ENCODE measurements at places on chromosomes 12 and 14. TPM values are rescaled to one million over a fixed set of nuclear protein-coding genes. Genes with fewer than 3 reads are reported as not detected.

DNA sequence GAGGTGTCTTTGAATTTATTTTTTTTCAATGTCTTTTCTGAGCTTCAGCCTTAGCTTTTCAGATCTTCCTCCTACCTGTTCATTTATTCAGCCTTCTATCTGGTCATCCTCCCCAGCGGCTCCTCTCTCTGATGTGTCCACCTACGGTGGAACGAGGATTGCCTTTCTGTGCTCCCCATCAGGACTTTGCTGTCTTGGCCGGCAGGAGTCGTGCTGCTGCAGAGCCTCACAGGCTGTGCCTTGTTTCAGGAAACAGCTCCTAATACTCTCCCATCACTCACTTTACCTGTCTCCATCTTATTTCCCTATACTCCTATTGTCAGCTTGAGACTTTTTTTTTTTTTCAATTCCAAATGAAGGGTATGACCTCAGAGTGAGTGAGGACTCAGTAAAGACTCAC is 76.9 kb downstream of the KICS2 start:
- DNase-seq: no peak

The DHRS2 gene
- 19.0 TPM for total RNA-seq

DNA sequence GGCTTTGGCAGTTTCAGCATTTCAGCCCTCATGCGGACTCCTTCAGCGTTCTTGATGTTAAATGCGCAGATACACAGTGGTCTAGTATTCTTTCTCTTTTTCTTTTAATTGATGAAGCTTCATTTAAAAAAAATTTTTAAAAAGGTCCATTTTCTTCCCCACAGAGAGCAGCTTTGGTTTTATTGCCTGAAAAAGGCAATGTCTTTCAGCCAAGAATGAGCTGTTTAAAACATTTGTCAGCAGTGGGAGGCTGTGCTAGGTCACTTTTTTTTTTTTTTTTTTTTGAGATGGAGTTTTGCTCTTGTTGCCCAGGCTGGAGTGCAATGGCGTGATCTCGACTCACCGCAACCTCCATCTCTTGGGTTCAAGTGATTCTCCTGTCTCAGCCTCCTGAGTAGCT is 13.5 kb downstream of the KMT5A start:
- DNase-seq: no peak

GRCh38 chr14:20631023-20631879 is 10.2 kb downstream of the OR6S1 start:
- DNase-seq: peak; percentile 85

DNA sequence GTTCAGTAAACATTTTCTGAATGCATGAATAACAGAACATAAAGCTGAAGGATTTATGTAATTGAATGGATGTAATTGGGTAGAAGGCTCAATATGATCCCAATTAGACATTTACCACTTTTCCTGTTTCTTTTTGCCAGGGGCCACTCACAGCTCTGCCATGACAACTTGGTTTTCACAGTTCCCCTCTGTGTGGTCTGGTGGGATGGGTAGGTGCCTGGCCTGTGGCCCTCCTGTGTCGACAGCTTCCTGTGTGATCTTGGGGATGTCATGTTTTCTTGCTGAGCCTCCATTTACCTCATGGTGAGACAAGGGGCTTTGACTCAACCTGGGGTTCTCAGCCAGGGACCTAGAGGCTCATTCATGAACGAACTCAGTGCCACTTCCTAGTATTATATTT is 12.6 kb upstream of the SERPINA10 start:
- no peak for DNase-seq

GRCh38 chr12:92570056-92570753 is 132.6 kb upstream of the PLEKHG7 start:
- peak; percentile 71 for DNase-seq

DNA sequence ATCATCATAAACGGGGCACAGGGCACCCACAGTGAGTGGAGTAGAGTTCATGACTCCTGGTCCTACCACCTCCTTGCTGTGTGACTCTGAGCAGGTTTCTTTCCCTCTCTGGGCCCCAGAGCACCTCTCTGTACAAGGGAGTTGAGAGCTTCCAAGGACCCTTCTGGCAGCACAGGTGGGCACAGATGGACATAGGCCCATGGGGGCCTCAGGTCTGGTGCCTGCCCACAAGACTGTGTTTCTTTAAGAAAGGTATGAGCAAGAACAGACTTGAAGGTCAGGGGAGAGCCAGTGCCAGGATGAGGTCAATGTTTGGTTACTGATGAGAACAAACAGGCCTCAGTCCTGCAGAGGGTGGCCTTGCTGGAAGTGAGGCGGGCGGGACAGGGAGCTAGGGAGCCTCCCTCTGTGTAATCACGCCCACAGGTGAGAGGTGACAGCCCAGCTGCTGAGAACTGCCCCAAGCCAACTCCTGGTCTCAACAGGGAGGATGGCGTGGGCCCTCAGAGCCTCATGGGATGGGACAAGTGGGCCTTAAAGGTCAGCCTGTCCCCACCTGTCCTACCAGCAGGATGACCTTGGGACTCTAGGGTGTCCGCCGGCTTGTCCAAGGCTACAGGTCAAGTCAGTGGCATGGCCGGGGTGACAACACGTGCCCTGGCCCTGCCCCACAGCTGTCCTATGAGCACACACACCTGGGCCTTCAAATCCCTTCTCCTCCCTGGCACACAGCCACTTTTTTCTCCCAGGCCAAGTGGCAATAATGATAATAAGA is 49.1 kb downstream of the CCDC85C start:
- no peak for DNase-seq

The DCN gene
- 612 TPM for total RNA-seq

DNA sequence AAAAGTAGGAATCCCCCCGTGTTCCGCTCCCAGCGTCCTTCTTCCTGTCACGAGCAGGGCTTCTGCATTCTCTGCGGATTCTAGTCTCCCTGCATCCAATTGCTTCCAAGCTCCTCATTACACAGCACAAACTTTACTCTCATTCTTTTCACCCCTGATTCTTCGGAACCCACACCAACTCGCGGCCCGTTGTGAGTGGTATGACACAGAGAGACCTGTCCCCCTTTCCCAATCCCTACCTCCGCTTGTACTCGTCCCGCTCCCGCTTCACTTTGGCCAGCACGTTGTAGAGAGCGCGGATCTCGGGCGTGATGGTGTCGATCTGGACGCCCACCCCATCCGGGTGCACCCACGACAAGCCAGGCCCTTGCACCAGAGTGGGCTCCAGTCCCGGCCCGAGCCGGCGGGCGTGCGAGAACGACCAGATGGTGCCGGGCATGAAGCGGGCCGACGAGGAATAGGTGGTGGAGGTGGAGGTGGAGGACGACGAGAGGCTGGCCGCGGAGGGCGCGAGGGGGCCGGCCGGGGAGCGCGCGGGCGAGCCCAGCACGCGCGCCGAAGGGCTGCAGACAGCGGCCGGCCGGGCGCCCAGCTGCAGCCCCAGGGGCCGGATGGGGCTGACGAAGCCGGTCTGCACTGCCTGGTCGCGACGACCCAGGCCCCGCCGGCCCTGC is 687 bp downstream of the IFFO1 start:
- peak; percentile 63 for DNase-seq

The MDP1 gene
- 30.7 TPM for total RNA-seq

DNA sequence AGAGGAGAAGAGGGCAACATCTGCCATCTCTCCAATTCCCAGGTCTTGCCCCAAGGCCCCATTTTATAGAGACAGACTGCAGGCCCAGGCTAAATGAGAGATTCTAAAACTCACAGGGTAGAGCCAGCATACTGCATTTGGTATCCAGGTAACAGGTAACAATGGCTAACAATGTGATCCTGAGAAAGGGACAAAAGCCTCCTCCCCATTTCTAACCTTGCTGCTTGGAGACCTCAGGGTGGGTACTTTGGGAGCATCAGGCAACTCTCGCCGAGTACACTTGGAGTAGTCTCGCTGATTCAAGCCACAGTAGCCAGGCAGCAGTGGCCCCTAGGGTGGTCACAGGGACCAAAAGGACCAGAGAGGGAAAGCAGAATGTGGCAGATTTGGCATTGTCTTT is 162.6 kb upstream of the PLEKHA5 start:
- no peak for DNase-seq

DNA sequence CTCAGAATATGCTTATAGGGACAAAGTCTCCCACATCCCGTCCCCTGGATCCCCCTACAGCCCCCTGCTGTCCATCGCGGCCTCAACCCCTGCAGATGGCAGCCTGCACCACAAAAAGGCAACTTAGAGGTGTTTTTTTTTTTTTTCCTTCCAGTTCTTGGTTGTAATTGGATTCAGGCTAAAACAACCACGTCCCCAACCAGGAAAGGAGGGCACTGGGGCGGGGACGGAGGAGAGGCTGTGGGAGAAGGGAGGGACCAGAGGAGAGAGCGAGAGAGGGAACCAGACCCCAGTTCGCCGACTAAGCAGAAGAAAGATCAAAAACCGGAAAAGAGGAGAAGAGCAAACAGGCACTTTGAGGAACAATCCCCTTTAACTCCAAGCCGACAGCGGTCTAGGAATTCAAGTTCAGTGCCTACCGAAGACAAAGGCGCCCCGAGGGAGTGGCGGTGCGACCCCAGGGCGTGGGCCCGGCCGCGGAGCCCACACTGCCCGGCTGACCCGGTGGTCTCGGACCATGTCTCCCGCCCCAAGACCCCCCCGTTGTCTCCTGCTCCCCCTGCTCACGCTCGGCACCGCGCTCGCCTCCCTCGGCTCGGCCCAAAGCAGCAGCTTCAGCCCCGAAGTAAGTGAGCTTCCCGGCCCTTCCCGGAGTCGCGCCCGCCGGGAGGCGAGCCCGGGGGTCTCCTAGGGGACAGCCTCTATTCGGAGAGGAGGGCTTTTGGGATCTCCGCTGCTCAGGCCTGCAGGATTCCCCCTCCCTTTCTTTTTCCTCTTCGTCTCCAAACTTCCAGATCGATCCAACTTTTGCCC is at the start of gene MMP14:
MMP14 (plus strand) TSS at position 285 of the 813 bp plus-strand sequence; CDS start at position 518, 233 bp downstream.
- DNase-seq: no peak

DNA sequence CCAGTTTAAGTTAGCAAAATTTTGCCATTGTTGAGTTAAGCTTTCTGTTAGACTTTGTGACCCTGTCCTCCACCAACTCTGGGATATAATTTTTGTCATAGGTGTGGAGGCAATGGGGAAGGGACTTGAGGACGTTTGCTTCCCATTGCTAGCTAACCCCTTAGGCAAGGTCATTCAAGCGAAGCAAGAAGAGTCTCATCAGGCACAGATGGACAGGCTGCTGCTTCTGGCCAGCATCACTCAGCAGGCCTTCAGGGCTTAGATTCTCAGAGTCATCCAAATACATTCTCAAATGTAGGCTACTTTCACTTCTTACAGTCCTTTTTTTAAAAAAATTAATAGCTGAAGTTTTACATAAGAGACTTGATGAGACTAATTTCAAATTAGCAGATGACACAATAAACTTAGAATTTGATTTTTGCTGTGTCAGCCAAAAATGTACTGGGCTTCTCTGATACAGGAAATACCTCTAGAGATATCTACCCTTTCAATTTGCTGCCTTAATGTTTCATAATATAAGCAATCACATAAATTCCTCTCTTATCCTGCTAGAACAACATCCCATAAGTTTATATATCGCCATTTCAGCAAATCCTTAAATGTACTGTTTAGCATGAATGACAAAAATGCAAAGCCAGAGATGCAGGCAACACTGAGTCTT is 875.2 kb downstream of the FLRT2 start:
- no peak for DNase-seq

The TOMM20L gene
- total RNA-seq: not detected

The CD69 gene
- 0.22 TPM for total RNA-seq

GRCh38 chr12:104654665-104655609 is 198.2 kb downstream of the CHST11 start:
- DNase-seq: no peak

DNA sequence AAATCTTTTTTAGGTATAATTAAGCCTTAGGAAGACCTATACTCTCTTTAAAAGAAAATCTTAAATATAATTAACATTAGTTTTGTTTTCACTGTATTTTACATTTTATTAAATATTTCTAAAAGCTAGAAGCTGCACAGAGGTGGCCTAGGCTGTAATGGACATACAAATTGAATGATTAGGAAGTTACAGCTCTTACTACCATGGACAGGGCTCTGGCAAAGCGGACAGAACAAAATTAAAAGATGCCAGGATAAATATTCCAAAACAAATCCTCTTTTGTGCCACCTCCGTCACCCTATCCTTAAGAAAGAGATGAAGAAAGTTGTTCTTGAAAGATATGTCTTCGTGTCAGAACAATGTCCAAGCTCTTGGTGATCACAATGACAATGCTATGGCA is 376.5 kb downstream of the ETNK1 start:
- no peak for DNase-seq

The NOS1 gene
- total RNA-seq: not detected

The DEPDC4 gene
- 6.2 TPM for total RNA-seq

DNA sequence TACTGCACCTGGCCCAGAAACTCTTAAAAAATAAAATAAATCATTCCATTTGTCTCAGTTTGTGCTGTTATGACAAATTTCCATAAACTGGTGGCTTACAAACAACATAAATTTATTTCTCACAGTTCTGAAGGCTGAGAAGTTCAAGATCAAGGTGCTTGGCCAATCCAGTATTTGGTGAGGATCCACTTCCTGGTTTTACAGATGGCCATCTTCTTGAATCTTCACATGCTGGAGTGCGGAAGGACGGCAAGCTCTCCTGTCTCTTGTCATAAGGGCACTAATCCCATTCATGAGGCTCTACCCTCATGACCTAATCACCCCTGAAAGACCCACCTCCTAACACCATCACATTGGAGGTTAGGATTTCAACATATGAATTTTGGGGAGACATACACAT is 29.9 kb upstream of the MYBPC1 start:
- DNase-seq: no peak

GRCh38 chr12:65993173-65993572 is 137.4 kb downstream of the LLPH start:
- DNase-seq: no peak

GRCh38 chr12:120041386-120042231 is 52.6 kb downstream of the BICDL1 start:
- no peak for DNase-seq

- peak; percentile 48 for DNase-seq
Measured at GRCh38 chr12:15278816-15279658, 43.3 kb upstream of the PTPRO start.

- DNase-seq: no peak
Measured at GRCh38 chr12:121330195-121330594, 22.0 kb downstream of the ANAPC5 start.

GRCh38 chr12:40032433-40033241 is 73.2 kb downstream of the SLC2A13 start:
- DNase-seq: no peak

DNA sequence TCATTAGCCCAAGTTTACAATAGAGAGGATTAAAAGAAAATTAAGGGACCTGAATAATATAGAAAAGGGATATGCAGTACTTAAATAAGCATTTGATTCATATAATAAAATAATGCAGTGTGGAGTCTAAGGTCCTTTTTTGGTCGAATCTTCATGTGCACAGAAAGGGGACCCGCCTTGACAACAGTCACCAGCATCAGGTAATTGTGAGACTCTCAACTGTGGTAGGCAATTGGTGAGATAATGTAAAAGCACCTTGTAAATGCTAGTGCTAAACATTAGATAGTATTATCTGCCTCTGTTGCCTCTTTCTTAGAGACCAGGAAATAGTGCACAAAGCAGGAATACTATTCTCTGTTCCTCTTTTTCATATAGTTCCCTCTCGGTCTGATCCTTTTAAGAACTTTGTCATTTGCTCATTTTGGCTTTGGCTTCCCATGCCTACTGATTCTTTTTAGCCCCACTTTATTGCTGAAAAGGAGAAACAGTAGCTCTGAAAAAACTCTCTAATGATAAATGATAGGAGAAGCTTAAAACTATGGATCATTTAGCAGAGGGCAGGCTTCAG is 17.5 kb downstream of the CHPT1 start:
- DNase-seq: no peak

GRCh38 chr14:37697489-37698121 is 102.2 kb downstream of the TTC6 start:
- DNase-seq: no peak

GRCh38 chr12:76366163-76366562 is 17.9 kb upstream of the BBS10 start:
- DNase-seq: no peak

The KCNK13 gene
- not detected for total RNA-seq

The GRIP1 gene
- 0.07 TPM for total RNA-seq

The B4GALNT3 gene
- total RNA-seq: 0.30 TPM
